ENCODE measurements at places on chromosomes 7 and 10. TPM values are rescaled to one million over a fixed set of nuclear protein-coding genes. Genes with fewer than 3 reads are reported as not detected.
A peak's percentile ranks its signal among the peaks of the same experiment; 100 is the strongest.

SPDYE6 gene
- total RNA-seq: not detected

- H3K36me3 ChIP-seq: no peaks in the 10 kb centered on the region
- H3K27me3 ChIP-seq: no peaks in the 10 kb centered on the region
- H3K27ac ChIP-seq: no peak overlapping the region
- no peaks in the 10 kb centered on the region for H3K4me1 ChIP-seq
Measured at GRCh38 chr10:74988832-74989561, 122.5 kb upstream of the SAMD8 start.

WAPL gene
- 41.4 TPM for total RNA-seq

GRCh38 chr10:18980089-18980629, 68.4 kb upstream of the MALRD1 start:
- peaks cover 14% of the 10 kb centered on the region for H3K4me1 ChIP-seq
- no peak overlapping the region for H3K27ac ChIP-seq
- H3K27me3 ChIP-seq: no peaks in the 10 kb centered on the region
- H3K4me3 ChIP-seq: no peak overlapping the region
- no peaks in the 10 kb centered on the region for H3K36me3 ChIP-seq
- no peak for DNase-seq

DNA sequence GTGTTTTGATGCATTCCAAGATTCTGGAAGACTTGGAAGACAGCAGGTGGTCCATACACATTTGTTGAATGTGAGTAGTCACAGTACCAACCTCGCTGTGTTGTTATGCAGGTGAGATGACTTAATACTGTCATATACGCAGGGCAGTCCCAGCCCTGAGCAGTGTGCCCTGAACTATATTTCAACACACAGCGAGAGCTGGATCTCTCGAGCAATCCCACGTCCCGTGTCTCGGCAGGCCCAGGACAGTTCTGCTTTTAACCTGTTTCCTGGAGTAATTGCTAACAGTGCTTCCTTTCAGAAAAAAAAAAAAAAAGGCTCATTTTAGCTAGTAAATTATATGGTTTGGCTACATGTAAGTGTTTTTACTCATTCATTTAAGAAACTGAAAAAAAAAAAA, 179.7 kb downstream of the PRKCQ start:
- H3K27ac ChIP-seq: no peak overlapping the region
- no peaks in the 10 kb centered on the region for H3K36me3 ChIP-seq
- no peak overlapping the region for H3K4me3 ChIP-seq
- H3K4me1 ChIP-seq: no peaks in the 10 kb centered on the region
- no peaks in the 10 kb centered on the region for H3K27me3 ChIP-seq

LIPJ gene
- total RNA-seq: not detected

GRCh38 chr10:100346351-100346764, 675 bp upstream of the SCD start:
- peak overlapping the region; percentile 81 for H3K4me3 ChIP-seq
- H3K27ac ChIP-seq: peak overlapping the region; percentile 97
- H3K36me3 ChIP-seq: no peaks in the 10 kb centered on the region
- DNase-seq: peak; percentile 92
- peaks cover 40% of the 10 kb centered on the region for H3K4me1 ChIP-seq
- H3K27me3 ChIP-seq: no peaks in the 10 kb centered on the region

GRCh38 chr10:107546986-107547385, 382.5 kb upstream of the SORCS1 start:
- no peaks in the 10 kb centered on the region for H3K36me3 ChIP-seq
- H3K4me1 ChIP-seq: no peaks in the 10 kb centered on the region
- H3K4me3 ChIP-seq: no peak overlapping the region
- DNase-seq: no peak
- H3K27ac ChIP-seq: no peak overlapping the region

DNA sequence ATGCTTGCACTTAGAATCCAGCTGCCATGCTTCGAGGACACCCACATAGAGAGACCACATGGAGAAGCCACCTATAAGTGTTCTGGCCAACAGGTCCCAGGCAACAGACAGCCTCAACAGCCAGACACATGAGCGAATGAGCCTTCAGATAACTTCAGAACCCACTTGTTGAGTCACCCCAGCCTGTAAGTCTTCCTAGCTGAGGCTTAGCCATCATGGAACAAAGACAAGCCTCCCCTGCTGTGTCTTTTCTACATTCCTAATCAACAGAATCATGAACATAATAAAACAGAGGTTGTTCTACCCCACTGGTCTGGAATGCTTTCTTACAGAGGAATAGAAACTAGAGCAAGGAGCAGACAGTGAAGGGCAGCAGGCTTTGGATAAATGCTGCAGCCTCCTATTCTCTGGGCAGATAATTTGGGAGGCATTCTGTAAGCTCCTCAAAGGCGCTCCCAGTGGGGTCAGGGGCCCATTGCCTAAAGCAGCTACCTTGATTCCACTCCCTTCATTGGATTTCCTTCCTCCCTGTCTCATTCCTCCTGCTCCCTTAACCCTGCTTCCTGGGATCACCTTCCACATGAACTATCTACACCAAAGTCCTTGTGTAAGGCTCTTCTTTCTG, 4.6 kb downstream of the TLL2 start:
- no peaks in the 10 kb centered on the region for H3K36me3 ChIP-seq
- no peak for DNase-seq
- no peak overlapping the region for H3K4me3 ChIP-seq
- peaks cover 28% of the 10 kb centered on the region for H3K27me3 ChIP-seq
- H3K27ac ChIP-seq: no peak overlapping the region

DNA sequence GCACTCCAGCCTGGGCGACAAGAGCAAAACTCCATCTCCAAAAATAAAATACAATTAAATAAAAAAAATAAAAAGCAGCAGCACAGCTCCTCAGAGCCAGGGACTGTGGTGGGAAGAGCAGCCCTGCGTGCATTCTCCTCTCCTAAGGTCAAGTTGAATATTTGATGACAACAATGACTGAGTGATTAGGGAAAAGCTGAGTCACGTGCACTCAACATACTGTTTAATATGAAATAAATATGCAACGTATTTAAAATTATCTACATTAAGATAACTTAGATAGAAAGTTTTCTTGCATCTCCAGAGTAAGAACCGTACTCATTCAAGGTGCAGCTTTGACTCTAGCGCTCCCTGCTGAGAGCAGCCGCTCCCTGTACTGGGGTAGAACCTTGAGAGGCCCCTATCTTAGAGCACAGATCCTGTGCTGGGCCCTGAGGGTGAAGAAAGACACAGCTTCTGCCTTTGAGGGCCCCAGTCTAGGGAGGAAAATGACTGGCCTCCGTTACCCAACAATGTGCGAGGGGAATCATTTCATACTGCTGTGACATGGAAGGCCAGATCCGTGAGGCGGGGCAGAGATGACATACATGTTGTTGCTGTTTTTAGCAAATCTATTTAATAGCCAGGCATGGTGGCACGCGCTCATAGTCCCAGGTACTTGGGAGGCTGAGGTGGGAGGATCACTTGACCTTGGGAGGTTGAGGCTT, 81.1 kb downstream of the SVIL start:
- DNase-seq: no peak
- H3K4me1 ChIP-seq: peaks cover 7% of the 10 kb centered on the region
- no peak overlapping the region for H3K4me3 ChIP-seq
- H3K27ac ChIP-seq: no peak overlapping the region
- H3K27me3 ChIP-seq: no peaks in the 10 kb centered on the region

GRCh38 chr10:126017961-126018560, 121.7 kb downstream of the FANK1 start:
- no peak overlapping the region for H3K27ac ChIP-seq
- no peak overlapping the region for H3K4me3 ChIP-seq
- H3K36me3 ChIP-seq: no peaks in the 10 kb centered on the region

MYOZ1 gene
- 0.50 TPM for total RNA-seq

DNA sequence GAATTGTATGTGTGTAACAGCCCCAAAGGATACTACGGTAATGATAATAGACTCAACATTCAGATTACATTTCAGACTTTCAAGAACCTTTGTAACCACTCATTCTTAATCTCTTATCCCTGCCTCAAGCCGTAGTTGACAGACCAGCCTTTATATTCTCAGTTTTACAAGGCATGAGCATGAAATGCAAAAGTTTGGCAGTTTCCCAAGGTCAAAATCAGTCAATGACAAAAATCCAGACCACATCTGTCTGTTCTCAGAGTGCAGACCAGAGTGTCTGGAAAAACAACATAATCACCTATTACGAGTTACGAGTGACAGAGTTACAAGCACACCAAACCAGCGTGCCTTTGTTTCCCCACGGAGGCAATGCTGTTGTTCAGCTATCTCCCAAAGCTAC, 178.6 kb upstream of the LRGUK start:
- H3K27me3 ChIP-seq: no peaks in the 10 kb centered on the region
- H3K4me3 ChIP-seq: no peak overlapping the region
- no peaks in the 10 kb centered on the region for H3K36me3 ChIP-seq
- no peaks in the 10 kb centered on the region for H3K4me1 ChIP-seq
- H3K27ac ChIP-seq: no peak overlapping the region
- no peak for DNase-seq

OPN1SW gene
- not detected for total RNA-seq

- H3K36me3 ChIP-seq: no peaks in the 10 kb centered on the region
- no peak overlapping the region for H3K4me3 ChIP-seq
- DNase-seq: no peak
- H3K4me1 ChIP-seq: no peaks in the 10 kb centered on the region
- H3K27me3 ChIP-seq: no peaks in the 10 kb centered on the region
- H3K27ac ChIP-seq: no peak overlapping the region
Measured at GRCh38 chr10:107011992-107012391, 152.5 kb downstream of the SORCS1 start.

DNA sequence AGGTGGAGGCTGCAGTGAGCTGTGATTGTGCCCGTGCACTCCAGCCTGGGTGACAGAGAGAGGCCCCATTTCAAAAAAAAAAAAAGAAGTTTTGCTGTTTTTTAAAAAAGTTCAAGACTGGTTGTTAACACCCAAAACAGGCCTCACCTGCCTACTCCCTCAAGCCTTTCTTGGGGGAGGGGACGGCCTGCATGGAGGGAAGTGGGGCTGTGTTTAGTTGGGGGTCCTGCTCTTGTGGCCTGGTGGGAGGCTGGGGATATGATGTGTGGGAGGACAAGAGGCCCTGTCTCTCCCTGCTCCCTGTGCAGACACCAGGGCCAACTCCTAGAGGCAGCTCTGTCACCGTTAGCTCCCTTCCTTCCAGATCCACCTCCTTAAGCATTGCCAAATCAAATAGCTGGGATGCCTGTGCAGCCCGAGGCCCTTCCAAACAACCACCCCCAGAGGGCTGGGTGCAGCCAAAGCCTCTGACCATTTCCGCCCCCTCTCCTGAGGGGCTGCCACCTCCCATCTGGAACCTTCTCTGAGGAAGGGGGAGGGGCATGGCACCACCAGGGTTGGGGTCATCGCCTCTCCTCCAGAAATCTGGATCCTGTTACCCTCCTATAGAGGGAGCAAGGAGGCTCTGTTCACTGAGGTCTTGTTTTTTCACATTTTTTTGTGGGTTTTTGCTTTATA, 32.9 kb upstream of the ANKRD2 start:
- no peak overlapping the region for H3K4me3 ChIP-seq
- H3K27ac ChIP-seq: peak overlapping the region; percentile 95
- peaks cover 30% of the 10 kb centered on the region for H3K4me1 ChIP-seq
- no peaks in the 10 kb centered on the region for H3K36me3 ChIP-seq

H2BK1 gene
- total RNA-seq: not detected

FFAR4 gene
- total RNA-seq: 0.16 TPM

TRIL gene
- 4.6 TPM for total RNA-seq

DNA sequence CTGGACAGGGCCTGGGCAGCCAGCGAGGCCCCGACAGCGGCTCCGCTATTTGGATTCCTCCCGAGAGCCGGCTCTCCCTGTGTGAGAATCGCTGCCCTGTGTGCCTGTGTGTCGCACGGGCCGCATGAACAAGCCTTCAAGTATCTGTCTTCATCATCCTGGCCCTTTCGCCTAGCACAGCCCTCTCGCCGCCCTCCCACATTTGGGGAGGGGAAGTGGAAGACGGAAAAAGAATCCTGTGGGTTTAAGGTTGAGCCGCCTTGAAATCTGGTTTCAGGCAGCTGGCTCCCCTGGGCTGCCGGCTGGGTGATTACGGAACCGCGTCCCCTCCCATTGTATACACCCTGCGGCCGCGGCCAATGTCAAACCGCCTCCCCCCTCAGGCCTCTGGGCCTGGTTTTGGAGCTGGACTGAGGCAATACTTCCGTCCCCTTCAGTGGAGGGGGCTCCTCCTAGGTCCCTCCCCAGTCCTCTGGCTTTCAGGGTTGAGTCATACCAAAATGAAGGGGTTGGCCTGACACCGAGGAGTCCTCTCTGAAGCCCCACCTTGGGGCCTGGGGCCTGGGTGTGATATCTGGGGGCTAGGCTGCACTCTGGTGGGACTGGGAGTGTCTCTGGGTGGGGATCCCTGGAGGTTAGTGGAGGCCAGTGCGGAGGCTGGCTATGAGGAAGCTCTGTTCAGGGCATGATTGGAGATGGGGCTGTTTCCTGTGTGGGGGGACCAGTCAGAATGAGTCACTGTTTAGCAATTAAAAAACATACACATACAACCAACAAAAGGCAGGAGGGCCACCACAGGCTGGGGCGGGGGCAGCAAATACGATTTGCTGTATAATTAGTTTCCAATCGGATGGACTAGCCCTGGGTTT, 1.7 kb downstream of the TRIM8 start:
- H3K27ac ChIP-seq: peak overlapping the region; percentile 98
- H3K27me3 ChIP-seq: no peaks in the 10 kb centered on the region
- no peaks in the 10 kb centered on the region for H3K36me3 ChIP-seq

- no peaks in the 10 kb centered on the region for H3K4me1 ChIP-seq
- no peaks in the 10 kb centered on the region for H3K27me3 ChIP-seq
- H3K4me3 ChIP-seq: no peak overlapping the region
- H3K36me3 ChIP-seq: no peaks in the 10 kb centered on the region
Measured at GRCh38 chr7:142759433-142759832, 10.2 kb downstream of the PRSS1 start.

GRCh38 chr7:131231381-131232220, 96.1 kb upstream of the MKLN1 start:
- no peak overlapping the region for H3K4me3 ChIP-seq
- no peak overlapping the region for H3K27ac ChIP-seq
- DNase-seq: no peak
- H3K27me3 ChIP-seq: no peaks in the 10 kb centered on the region
- no peaks in the 10 kb centered on the region for H3K36me3 ChIP-seq
- peaks cover 5% of the 10 kb centered on the region for H3K4me1 ChIP-seq

DNA sequence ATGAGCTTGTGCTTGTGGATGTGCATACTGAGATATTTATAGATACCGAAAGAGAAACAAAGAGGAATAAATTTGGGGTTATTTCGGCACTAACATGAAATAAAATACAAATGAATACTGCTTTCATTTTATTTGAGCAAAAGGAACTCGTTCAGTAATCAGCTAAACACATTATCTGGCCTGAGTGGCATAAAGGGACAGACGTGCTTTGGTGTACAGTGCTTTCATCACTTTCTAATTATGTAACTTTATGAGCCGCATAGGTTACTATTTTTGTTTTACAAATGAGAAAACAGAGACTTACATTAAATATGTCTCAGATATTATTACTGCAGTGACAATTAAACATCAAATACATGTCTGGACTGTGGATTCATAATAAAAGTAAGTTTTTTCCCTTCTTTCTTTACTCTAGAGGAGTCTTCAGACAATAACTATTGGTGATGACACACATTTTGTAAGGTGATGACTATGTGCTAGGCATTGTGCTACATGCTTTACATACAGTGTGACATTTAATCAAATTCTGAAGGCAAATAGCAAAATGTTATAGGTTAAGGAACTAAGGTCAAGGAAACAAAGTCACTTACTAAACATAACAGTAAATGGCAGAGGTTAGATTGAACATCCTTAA, 503.3 kb downstream of the SORCS1 start:
- no peaks in the 10 kb centered on the region for H3K27me3 ChIP-seq
- no peaks in the 10 kb centered on the region for H3K36me3 ChIP-seq
- no peak overlapping the region for H3K27ac ChIP-seq
- no peak overlapping the region for H3K4me3 ChIP-seq
- DNase-seq: no peak

CRYGN gene
- not detected for total RNA-seq
